Stimulated activated CD4-positive, alpha-beta T cell treated with anti-CD3 and anti-CD28 coated beads, Interleukin-15, amount 100 ng/mL, for 1 hour (primary cell): ENCODE measurements at places on chromosomes 11 and 22.

DNA sequence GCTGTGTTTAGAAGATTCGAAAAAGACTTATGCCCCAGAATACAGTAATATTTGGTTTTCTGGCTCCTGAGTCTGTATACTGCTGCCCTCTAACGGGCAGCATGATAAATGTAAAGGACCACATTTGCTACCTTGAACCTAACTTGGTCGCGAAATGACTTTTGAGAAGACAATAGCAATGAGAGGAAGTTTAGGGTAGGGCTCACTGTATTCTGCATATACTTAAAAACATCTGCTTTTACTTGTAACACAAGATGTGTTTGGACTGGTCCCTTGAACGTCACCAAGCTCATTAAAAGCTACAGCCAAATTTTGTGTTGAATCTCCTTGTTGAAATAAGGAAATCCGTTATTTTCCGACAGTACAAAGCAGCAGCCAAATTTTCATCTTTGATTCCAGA lies 309.1 kb downstream of the SWAP70 start:
- DNase-seq, result no peak

DNA sequence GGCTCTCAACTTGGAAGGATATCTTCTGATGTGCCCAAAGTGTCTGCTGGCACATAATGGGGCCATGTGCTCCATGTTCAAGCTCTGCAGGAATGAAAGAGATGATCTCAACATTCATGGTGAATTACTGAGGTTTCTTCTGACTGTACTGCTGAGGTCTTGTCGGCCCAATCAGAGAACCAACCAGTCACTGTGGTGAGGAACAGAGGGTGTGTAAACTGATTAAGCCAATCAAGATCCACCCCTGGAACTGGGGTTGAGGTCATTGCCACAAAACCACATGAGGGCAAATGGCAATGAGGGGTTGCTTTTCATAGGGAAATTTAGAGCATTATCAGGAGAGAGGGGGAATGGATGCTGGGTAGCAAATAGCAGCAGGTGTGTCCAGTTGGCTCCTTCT lies 152.3 kb upstream of the RAG2 start:
- DNase-seq, result no peak

DNA sequence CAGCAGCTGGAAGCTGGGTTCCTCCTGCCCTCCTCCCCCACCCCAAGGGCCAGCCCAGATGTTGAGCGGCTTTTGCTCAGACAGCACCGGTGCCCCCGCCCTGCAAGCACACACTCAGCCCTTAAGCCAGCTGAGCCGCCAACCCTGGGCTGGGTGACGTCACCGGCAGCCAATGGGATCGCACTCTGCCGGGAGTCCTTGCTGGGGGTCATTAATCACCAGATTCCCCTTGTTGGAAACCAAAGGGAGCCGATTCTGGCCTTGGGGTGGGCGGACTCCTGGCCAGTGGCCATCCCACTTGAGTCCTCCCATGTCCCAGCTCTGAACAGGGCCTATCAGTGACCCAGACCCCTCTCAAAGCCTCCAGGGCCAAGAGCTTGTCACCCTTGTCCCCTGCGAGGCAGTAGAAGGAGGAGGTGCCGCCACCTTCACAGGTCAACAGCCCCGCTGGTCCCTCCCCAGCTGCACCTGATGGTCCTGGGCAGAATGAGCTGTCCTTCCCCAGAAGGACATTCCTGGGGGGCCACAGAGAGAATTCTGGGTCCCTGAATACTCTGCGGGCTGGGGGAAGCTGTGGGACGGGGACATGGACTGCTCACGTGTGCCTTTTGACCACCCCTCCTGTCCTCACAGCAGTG lies 7.4 kb downstream of the DUSP8 start:
- no peak for DNase-seq

DNA sequence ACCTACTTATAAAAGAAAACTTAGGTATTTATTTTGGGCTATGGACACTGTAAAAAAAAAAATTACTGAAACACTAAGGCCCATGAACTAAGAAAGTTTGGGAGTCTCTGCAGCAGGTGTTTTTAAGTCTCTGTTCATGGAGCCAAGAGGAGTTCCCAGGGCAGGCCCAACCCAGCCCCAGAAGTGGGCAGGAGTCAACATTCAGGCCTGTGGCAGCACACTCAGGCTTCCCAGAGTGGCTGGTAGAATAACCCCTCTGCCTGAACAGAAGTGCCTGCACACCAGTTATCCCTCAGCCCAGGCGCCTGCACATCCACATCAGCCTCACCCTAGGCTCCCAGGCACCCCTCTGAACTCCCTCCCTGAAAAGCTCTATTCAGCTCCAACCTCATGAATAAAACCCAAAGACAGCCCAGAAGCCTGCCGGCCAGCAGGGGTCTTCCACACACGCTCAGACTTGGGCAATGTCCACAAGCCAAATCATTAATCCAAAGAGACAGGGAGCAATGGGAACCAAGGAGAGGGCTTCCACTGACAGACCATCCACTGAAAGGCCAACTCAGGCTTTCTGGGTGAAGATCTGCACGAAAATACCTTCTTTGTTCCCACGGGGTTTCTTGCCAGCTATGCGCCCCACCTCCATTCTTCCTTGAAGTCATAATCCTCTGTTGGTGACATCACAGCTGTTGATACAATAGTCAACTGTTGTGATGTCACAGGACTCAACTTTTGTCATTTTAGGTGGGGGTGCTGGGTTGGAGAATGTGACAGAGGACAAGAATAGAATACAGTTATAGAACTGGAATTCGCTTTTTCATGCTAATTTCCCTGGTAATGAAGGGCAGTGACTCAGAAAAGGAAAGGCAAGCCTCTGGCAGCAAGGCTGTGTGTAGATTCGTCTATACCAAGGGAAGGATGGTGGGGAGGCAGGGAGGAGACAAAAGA lies 83.7 kb downstream of the RPL27A start:
- no peak for DNase-seq

- DNase-seq, result no peak
Measured at GRCh38 chr11:71372693-71373657, 75.2 kb downstream of the DHCR7 start.

- DNase-seq, result no peak
Measured at GRCh38 chr11:2865922-2866577, 19.5 kb downstream of the CDKN1C start.

DNA sequence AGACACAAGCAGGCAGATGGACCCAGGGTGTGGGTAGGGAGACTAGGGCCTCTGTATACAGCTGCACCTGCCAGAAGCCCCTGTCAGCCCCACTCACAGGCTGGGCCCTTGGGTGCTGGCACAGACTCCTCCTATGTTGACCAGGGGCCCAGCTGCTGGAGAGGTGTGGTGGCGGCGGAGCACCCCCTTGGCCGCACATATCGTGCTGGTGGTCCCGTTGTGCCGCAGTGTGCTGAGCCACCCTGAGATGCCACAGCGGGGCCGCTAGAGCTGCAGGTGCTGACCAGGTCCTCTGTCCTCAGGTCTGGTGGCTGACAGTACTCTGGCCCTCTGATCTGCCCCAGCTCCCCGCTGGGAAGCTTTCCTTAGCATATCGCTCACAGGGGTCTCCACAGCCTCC lies 30.2 kb upstream of the B3GAT1 start:
- DNase-seq, result no peak

DNA sequence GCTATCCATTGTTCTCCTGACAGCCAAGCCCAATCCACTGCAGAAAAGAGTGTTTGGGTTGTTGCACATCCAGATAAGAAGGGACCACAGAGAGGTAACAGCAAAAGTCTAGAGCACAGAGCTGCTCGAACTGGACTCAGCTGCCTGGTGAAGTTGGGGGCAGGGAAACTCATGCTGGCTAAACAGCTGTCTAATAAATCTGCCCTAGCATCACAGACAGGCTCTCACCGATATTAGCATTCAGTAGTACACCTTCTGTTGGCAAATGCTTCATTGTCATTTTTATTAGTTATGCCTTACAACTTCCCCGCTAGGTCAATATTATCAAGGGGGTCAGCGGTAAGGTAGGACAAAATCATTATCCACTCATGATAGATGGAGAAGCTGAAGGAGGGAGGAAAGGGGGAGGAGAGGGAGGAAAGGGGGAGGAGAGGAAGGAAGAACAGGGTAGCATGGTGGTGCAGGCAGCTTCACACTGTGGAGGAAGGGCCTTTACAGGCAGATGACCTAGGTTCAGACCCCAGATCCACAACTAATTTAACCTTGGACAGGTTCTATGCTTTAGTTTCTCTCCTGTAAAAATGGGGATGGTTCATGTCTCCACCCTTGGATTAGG lies 102.7 kb downstream of the LARGE1 start:
- DNase-seq, result no peak

GRCh38 chr11:75159151-75159953 lies 8.4 kb downstream of the SLCO2B1 start:
- DNase-seq, result no peak

DNA sequence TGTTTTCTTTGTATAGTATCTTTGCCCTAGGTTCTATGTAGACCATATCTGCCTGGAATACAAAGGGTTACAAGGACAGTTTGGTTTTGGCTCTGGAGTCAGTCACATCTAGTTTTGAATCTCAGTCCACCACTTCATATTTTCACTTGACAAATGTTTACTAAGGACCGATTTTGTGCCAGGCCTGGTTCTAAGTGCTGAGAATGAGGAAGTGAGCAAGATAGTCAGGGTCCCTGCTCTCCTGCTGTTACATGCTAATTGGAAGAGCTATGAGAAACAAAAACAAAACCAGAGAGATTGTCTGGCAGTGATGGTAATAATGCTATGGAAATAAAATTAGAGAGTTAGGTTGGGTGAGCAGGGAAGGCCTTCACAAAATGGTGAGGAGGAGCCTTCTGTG lies 66.1 kb upstream of the ARHGAP20 start:
- DNase-seq, result no peak

- no peak for DNase-seq
Measured at GRCh38 chr11:134483857-134484256, 71.8 kb upstream of the B3GAT1 start.

GRCh38 chr22:30717331-30717921 lies 22.8 kb downstream of the OSBP2 start:
- DNase-seq, result no peak

DNA sequence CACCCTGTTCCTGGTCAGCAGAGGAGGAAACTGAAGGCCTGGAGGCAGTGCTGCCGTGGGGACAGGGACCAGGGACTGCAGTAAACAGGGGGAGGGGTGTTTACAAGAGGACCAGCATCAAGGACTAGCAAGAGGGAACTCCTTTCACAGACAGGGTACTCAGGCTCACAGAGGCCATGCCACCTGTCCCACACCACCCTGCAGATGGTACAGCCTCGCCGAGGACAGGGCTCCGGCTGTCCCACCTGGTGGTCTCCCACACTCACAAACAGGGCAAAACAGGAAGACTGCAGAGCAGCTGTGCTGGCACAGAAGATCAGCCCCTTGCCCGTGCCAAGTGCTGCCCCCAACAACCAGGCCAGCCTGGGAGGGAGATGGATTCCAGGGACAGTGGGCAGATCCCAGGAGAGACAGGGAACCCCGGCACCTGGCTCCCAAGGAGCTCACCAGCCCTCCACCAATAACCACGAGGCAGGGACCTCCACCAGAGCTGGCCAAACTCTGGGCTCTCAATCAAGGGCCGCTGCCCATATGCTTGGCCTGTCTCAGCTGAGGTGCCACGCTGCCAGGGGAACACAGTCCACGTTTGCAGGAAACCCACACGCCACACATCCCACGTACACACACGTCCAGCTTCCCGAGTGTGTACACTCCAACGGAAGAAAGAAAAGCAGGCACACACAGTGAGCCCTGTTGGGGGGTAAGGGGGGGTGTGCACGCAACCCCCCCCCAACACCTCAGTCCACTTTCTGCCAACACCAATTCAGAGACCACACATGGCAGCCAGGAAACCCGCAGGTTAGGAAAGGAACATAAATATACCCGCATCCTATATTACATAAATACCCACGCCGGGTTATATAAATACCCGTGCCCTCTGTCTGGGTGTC lies 2.1 kb downstream of the CSNK1E start:
- no peak for DNase-seq

DNA sequence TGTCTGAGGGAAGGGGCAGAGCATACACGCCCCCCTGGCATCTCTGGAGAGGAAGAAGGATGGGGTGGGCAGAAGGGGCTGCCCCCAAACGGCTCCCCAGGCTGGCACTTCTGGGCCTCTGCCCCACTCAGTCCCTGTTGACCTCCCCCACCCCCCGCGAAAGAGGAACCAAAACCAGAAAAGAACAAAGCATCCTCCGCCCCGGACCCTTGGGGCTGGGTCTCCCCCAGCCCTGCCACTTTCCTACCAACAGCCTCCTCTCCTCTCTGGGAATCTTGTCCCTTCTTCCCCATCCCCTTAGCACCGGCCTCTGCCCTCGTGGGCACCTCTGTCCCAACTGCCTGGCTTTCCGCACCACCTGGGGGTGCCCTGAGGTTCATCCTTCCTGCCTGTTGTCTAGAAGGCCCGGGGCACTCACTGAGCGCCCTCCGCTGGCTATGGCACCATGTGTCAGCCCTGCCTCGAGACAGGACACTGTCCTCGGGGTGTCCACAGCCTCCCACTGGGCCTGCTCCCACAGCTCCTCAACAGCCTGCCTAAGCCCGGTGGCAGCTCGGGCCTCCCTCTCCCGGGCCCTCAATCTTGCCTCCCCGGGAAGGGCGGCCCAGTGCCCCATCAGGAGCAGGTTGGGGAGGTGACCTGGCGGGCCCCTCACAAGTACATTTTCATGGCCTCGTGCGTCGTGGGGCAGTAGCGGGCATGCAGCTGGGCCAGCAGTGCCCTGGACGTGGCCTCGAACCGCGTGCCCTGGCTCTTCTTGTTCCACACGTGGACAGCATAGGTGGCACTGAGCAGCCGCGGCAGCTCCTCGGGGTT lies 28.2 kb downstream of the A4GALT start:
- DNase-seq, result no peak

- no peak for DNase-seq
Measured at GRCh38 chr11:119285431-119285830, 31.5 kb downstream of the MCAM start.

DNA sequence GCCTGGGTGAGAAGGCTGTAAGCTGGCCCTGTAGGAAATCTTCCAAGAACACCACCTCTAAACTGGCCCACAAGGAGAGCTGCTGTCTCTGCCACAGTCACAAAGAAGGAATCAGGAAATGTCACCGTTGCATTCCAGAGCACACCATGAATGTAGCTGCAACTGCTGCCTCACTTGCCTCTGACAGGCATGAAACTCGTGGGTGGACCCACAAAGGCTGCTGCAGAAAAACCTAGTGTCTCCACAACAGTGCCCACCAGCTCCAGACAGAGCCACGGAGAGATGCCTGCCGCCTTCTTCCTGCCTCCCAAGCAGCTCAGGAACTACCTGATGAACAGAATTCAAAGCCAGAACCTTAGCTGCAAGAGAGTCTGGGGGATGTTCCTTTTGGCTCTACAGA lies 10.5 kb downstream of the DNAJB13 start:
- no peak for DNase-seq

- no peak for DNase-seq
Measured at GRCh38 chr11:4665424-4665823, 21.6 kb downstream of the OR51E1 start.

- no peak for DNase-seq
Measured at GRCh38 chr22:43447380-43447779, 35.6 kb downstream of the MPPED1 start.

- no peak for DNase-seq
Measured at GRCh38 chr11:47616726-47617416, 22.7 kb upstream of the C1QTNF4 start.

GRCh38 chr11:10091314-10092045 lies 202.5 kb downstream of the SBF2 start:
- DNase-seq, result no peak

- no peak for DNase-seq
Measured at GRCh38 chr11:32870676-32871075, 21.9 kb upstream of the QSER1 start.
